ENCODE measurements at places on chromosomes 5 and 9.

GRCh38 chr5:150391064-150391834, 21.5 kb downstream of the CD74 start:
- no peak for DNase-seq

DNA sequence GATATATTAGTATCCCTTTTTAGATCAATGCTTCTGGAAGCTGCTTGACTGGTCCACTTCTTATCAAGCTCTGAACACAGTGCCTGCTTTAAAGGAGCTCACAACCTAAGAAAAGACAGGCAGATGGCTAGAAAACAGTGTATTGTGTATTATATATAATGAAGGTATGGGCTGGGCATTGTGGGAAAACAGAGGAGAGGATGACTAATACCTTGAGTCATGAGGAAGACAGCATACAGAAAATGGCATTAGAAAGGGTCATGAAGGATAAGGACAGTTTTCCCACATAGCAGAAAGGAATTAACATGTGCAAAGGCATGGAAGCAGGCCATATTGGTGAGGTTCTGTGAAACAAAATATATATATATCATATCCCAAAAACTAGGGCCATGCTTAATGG, 309.6 kb downstream of the MLLT3 start:
- peak; percentile 87 for DNase-seq

DNA sequence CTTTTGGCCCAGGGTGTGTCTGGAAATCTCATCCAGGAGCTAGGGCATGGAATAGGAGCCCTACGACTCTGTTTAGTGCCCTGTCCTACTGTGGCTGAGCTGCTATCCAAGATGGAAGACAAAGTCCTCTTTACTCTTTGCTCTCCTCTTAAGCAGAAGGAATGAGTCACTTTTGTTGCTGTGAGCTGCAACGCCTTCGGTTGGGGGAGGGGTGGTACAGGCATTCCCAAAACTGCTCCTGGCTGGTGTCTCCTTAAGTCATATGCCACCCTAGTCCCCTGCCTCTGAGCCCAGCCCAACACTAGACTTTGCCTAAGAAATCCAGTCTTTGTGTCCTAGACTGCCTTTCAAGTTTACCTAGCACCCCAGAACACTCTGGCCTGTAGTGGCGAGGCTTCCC, 99.9 kb downstream of the PRR16 start:
- peak; percentile 17 for DNase-seq

DNA sequence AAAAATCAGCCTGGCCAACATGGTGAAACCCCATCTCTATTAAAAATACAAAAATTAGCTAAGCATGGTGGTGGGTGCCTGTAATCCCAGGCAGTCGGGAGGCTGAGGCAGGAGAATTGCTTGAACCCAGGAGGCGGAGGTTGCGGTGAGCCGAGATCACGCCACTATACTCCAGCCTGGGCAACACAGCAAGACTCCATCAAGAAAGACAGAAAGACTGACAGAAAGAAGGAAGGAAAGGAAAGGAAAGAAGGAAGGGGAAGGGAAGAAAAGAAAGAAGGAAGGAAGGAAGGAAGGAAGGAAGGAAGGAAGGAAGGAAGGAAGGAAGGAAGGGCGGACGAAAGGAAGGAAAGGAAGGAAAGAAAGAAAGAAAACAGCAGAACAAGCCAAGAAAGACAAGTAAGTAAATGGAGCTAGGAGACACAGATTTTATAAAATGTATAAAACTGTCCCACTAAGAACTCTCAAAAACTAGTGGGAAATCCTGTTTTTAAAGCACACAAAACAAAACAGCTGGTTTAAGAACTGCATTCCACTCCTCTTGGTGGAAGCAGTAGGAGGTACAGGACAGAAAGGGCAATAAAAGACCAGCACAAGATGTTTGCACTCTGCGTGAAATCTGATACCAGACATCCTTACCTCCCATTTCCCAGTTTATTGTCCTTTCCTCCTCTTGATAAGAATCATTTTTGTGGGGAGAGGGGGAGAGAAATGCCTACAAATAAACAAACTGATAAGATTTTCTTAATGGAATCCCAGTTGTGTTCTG, 46.7 kb downstream of the MYO10 start:
- DNase-seq: peak; percentile 64
